Bronchial smooth muscle cell (primary cell): ENCODE measurements at places on chromosomes 2 and 18. TPM values are rescaled to one million over a fixed set of nuclear protein-coding genes. Genes with fewer than 3 reads are reported as not detected.

Gene MRPL33
- 30.0 and 67.8 TPM in 2 replicates for total RNA-seq

Gene SFT2D3
- total RNA-seq: 2.0 and 3.9 TPM in 2 replicates

Gene SMC6
- total RNA-seq: 12.5 and 14.1 TPM in 2 replicates

Gene CNTNAP5
- total RNA-seq: not detected in 2 replicates

Gene NEB
- total RNA-seq: under 0.01 and 0.09 TPM in 2 replicates

Gene RPIA
- 4.4 and 4.9 TPM in 2 replicates for total RNA-seq

Gene TCF23
- not detected in 2 replicates for total RNA-seq

Gene GMCL1
- total RNA-seq: 3.8 and 4.1 TPM in 2 replicates

Gene PDE1A
- 6.5 and 27.9 TPM in 2 replicates for total RNA-seq

Gene ASXL3
- under 0.01 and 0.69 TPM in 2 replicates for total RNA-seq
